Dorsolateral prefrontal cortex (tissue), 122 donors: ENCODE measurements at places on chromosomes 5 and 9.

DNA sequence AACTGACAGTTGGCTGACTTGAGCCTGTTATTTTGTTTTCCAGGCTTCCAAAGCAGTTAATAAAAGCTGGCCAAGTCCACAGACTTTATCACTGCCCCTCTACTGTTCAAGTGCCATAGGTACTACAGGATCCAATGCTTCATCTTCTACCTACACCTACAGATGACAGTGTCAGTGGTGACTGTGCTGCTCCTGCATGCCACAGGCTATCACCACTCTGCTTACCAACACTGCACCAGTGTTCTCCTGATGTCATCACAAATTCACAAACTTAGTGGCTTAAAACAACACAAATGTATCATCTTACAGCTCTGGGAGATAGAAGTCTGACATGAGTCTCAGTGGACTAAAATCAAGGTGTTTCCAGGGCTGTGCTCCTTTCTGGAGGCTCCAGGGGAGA lies 26.6 kb downstream of the HMGCS1 start:
- no peak for DNase-seq

DNA sequence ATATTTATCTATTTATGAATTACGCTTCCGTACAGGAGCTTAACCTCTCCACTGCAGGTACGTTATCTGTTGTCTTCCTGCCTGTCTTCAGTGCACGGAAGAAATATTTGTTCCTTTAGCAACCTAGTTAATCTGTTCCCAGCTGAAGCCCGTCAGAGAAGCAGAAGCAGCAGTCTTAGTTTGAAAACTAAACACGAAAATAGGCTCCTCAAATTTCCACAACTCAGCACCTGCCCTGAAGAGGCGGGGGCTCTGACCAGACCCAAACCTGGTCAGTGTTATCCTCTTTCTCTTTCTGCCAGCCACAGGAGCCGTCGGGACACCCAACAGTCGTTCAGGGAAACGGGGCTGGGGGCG lies 462 bp downstream of the NUDCD2 start:
- DNase-seq: no peak

DNA sequence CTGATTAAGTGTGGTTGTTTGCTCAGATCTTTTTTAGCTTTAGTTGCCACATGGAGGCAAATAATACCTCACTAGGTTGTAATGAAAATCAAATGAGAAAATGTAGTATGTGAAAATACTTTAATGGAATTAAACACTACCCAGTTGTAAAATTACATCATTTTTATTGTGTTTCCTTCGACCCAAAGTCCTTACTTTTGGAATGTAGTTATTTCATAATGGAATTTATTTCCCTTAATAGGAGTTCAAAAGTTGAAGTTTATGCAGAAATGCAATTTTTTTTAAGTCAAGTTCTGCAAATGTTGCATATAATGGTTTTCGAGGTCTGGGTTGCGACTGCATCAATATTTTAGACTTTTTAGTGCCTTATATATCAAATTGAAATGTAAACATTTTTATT lies 31.0 kb downstream of the TNPO1 start:
- DNase-seq: no peak

GRCh38 chr5:170365011-170365410 lies 24.2 kb downstream of the KCNMB1 start:
- no peak for DNase-seq

- DNase-seq: peak; percentile 86
Observed at GRCh38 chr9:133701321-133701980, 36.7 kb downstream of the SARDH start.

- DNase-seq: no peak
Observed at GRCh38 chr5:95925939-95926338, 35.7 kb downstream of the ELL2 start.
